ENCODE measurements at places on chromosomes 2 and 18.

- no peak for DNase-seq
These were observed 1.7 kb downstream of the MAPRE3 start for GRCh38 chr2:26971911-26972786.

DNA sequence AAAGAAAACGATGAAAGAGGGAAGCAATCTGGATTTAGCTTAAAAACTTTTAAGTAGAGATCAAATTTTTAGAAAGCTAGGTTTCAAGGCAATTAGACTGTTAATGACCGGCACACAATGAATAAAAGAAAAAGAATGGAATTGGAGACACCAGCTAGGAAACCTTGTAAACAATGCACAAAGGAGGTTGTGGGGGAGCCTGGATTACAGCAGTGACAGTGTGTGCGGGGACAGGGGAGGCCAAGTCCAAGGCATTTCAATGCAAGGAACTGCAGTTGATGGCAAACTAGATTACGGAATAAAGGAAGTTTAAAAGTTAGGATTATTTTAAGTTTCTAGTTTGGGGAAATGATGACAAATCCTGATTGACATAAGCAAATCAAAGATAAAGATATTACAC is 74.5 kb downstream of the DTNB start:
- DNase-seq = no peak

- DNase-seq = no peak
These were observed 46.1 kb upstream of the UBE2F start for GRCh38 chr2:237920673-237921072.

- no peak for DNase-seq
These were observed 33.2 kb upstream of the SLC40A1 start for GRCh38 chr2:189613650-189614420.
